NCI-H226 (cell line): ENCODE measurements at places on chromosomes 1 and 21.

DNA sequence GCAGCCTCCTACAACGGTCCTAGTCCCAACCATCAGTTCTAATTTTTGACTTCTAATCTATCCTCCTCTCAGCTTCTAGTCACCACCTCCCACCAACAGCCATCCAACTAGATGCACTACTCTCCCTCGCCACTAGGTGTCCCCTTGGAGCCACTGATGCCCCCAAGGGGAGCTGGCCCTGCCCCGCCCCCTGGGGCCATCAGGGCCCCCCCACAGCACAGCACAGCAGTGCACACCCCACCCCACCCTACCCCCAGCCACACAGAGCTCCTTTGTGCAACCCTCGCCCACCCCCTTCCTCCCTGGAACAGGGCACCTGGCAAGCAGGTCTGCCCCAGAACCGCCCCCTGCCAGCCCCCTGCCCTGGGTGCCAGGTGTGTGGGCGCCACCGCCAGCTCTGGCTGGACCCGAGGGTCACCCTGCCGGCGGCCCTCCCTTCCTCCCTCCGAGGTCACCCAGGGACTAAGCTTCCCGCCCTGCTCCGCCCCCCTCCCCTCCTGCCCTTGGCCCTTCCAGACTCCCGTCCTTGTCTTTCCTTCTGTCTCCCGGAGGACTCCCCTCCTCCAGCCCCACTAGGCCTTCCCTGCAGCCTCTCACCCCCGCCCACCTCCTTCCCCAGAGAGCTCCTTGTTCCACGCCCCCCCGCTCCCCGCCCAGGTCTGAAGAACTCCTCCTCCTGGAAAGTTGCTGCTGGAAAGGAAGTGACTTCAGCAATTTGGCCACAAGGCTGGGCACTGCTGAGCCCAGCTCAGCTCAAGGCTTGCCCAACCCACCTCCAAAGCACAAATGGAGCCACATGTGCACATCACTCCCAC lies 47.0 kb downstream of the AHDC1 start:
- DNase-seq, result peak; percentile 98

DNA sequence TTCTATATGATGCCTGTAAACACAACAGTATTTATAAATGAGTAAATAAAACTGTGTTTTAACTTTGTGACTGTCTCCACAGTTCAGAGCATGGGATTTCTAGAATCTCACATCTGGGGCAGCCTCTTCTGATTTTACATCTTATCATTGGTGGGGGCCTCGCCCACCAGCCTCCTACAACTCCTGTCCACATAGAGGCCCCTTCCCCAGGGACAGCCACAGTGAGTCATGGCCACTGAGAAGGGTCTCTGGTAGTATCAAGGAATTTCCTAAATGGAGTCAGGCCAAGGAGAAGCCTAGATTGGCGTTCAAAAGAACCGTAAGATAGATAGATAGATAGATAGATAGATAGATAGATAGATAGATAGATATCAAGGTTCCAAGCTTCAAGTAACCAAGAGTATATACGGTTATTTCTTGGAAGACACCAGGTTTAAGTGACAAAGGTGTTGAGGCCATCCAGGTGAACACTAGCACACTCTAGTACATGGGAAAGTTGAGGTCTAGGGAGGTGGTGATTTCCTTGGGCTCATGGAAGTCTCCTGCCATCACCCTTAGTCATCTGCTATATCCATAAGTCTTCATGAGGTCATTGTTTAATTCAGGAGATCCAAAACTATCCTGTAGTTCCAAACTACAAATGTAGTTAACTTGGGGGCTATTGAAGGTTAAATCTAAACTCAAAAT lies 121.6 kb downstream of the SYT2 start:
- no peak for DNase-seq

GRCh38 chr21:29449306-29449950 lies 150.7 kb downstream of the BACH1 start:
- no peak for DNase-seq

GRCh38 chr21:32653326-32653901 lies 41.2 kb upstream of the CFAP298 start:
- no peak for DNase-seq

GRCh38 chr1:38246955-38247952 lies 200.7 kb upstream of the POU3F1 start:
- no peak for DNase-seq

- peak; percentile 36 for DNase-seq
These were observed 73.4 kb downstream of the PIK3CD start for GRCh38 chr1:9724706-9725476.
